ENCODE measurements at places on chromosomes 3 and 15.

DNA sequence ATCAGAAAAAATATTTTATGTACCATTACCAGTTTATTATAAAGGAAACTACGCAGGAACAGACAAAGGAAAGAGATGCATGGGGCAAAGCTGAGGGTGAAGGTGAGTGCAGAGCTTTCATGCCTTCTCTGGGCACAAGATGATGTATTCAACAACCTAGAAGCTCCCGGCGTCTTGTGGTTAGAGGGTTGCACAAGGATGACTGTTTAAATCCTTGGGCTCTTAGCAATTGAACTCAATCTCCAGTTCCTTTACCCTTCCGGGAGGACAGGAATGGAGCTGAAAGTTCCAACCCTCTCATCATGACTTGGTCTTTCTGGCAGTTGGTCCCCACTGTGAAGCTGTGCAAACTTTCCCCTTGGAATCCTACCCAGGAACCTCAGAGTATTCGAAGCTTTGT is 542.0 kb downstream of the EPHA3 start:
- no peak for DNase-seq

DNA sequence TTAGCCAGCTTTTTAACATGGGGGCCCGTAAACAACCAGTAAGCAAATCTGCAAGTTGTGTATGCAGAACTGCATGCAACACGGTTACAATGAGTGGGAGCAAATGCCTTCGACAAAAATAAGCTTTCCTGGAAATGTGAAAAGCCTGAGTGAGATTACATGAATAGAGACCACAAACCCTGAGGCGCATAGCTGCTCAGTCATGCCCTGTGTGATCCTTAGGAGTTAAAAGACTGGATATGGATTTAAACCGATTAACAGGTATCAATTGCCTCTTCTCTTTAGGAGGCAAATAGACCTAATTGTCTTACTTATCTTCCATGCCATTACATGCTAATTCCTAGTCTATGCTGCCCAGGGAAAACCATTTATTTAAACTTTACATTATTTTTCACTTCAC is 810.3 kb downstream of the ROBO1 start:
- no peak for DNase-seq

- peak; percentile 25 for DNase-seq
These were observed 38.8 kb downstream of the TM2D3 start for GRCh38 chr15:101613130-101614000.

DNA sequence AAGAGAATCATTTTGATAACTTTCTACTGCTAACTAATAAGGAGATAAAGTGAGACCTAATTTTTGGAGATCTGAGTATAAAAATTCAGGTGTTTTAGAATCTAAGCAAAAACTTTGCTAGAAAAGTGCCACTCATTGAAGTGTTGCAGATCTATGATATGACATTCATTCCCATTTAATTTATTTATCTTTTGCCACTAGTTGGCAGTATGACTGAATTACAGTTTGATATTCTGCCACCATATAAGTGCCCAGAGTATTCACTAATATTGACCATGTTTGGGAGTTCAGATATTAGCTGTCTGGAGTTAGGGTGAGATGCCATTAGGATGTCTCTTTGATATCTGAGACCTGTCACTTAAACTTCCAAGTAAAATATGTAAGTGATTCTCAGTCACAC is 251.3 kb upstream of the GBE1 start:
- no peak for DNase-seq

- no peak for DNase-seq
These were observed 70.9 kb downstream of the GMPS start for GRCh38 chr3:155941354-155941753.
